Stimulated activated CD4-positive, alpha-beta T cell treated with anti-CD3 and anti-CD28 coated beads, TNF-alpha, amount 100 ng/mL, for 24 hours (primary cell): ENCODE measurements at places on chromosomes 12 and 14.

GRCh38 chr14:89348722-89349121, 68.3 kb downstream of the FOXN3 start:
- no peak for DNase-seq

GRCh38 chr12:11761869-11762567, 112.5 kb downstream of the ETV6 start:
- no peak for DNase-seq

DNA sequence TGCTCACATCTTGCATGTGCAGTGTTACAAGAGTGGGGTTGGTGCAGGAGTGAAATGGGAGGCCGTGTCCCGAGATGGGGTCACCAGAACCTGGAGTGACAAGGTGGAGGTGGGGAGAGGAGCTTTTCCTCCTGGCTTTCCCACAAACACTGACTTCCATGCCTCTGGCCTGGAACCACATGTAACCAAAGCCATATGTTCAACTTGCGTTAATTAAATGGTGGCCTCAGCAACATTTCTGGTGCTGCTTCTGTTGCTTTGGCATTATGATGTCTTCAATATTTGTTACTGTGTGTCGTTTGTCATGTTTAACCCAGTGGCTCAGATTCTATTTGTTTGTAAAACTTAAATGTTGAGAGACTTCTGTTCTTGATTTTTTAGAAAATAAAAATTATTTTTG, 110.2 kb downstream of the VCPKMT start:
- DNase-seq, result no peak

DNA sequence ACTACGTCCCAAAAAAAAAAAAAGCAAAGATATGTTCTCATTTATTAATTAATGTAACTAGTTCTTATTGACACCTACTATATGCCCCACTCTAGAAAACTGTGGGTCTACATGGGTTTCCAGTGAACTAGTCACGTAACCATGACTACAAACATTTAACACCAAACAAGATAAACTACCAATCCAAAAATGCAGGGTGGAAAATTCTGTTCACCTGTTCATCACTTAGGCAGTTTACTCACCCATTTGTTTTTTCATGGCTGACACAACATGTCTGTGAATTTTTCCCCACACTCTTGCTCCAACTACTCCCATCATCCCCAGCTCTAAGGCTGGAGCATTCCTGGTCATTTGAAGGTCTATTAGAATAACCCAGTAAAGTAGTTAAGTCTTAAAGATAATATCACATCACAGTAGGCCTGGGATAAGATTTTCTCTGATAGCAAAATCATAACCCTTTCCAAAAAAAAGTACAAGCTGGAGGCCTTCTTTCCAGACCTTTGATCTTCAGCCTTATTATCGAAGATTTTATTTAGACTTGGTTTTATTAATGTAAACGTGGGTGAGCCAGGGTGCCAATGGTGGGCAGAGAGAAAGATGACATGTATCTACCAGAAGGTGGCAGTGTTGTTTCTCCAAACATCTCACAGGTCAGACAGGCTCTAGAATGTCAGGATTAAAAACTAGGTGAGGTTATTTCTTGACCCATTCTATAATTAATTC, 61.6 kb upstream of the DAAM1 start:
- no peak for DNase-seq

- DNase-seq, result no peak
Observed at GRCh38 chr12:67534681-67535080, 113.9 kb upstream of the DYRK2 start.

- no peak for DNase-seq
Observed at GRCh38 chr12:30088259-30088995, 304.7 kb upstream of the TMTC1 start.

DNA sequence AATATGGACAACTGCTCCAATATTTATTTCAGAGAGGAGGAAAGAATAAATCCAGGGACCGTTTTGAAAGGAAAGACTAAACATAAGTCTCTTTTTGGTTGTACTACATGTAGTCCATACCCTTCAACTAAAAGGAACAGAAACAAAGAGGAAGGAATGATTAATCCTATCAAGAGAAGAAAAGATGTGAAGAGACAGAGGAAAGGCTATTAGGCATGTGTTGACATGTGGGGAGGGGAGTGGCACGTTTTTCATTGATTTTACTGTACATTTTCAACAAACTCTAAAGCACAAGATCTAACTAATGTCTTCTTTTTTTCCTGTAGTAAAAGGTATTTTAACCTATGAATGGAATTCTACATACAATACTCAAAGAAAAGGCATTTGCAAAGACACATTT, 85.6 kb downstream of the NAV3 start:
- no peak for DNase-seq

GRCh38 chr12:93638954-93639353, 38.2 kb upstream of the CRADD start:
- DNase-seq, result no peak

- DNase-seq, result no peak
Observed at GRCh38 chr14:61759878-61760277, 2.3 kb upstream of the SNAPC1 start.

- no peak for DNase-seq
Observed at GRCh38 chr12:112496496-112496895, 77.7 kb downstream of the PTPN11 start.

GRCh38 chr14:51500776-51501175, 150.9 kb upstream of the FRMD6 start:
- DNase-seq, result no peak

DNA sequence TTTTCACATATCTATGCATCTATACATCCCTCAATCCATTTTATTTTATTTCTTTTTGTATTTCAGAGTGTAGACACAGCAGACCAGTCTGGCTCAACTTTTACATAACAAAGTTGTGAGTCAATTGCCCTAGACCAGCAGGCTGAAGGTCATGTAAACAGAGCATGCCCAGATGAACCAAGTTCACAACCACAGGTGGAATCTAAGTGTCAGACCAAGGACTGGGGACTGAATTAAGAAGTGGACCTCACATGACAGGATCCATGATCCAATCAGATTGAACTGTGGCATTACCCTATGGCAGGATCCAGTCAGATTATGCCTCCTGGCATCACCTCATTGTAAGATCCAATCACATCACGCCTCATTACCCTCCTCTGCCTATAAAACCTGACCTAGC, 455.8 kb downstream of the SOX5 start:
- no peak for DNase-seq

DNA sequence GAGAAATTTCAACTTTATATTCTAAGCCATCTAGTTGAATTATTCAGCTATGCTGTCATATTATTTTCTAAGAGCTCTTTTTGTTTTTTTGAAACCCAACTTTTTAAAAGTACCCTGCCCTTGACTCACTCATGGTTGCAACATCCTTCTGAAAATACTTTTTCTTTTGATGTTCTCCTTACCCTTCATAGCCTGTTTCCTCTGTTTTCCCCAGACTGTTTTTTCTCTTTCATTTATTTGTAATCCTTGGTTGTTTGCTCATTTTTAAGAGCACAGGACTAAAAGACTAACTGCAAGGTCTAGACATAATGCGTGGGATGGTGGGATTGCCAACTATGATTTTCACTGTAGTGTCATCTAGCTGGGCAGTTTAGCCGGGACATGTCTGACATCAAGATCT, 21.2 kb upstream of the CDKL1 start:
- no peak for DNase-seq

DNA sequence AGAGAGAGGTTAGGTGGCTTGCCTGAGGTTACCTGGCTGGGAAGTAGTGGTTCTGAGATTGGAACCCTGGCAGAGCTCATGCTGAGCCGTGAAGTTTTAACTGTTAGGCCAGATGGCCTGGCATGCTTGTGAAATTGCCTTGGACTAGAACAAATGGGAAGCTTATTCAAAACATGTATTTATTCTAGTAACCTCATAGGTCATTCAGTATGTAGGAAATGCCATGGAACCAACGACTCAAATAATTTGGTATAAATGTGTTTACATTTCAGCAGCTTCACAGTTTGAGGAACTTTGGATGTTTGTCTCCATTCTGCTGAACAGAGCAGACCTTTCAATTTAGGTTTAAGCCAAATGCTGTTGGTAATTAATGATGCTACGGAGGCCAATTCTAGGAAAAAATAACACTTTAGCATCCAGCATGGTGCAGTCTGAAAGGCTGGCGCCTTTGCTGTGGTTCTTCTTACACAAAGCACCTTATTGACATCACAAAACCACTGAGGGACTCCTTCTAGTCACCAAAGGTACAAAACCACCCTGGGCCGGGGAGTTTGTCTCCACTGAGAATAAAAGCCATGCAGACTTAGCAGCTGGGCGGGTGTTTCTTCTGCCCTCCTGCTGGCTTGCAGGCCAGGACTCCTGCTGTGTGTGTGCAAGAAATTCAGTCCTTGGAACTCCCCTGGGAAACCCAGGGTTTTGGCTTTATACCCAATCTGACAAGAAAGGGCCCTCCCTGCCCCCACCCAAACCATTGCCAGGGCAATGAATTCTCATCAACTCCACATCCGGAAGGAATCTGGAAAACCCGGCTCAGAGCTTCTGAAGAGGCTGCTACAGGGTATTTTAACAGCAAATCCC, 64.2 kb downstream of the ELK3 start:
- no peak for DNase-seq

GRCh38 chr12:13740149-13740545, 241.3 kb downstream of the GRIN2B start:
- no peak for DNase-seq
